ENCODE measurements at places on chromosomes 2 and 18.
A peak's percentile ranks its signal among the peaks of the same experiment; 100 is the strongest.

- DNase-seq: peak; percentile 75
These were observed 11.2 kb downstream of the ATP6V1B1 start for GRCh38 chr2:70946832-70947442.

DNA sequence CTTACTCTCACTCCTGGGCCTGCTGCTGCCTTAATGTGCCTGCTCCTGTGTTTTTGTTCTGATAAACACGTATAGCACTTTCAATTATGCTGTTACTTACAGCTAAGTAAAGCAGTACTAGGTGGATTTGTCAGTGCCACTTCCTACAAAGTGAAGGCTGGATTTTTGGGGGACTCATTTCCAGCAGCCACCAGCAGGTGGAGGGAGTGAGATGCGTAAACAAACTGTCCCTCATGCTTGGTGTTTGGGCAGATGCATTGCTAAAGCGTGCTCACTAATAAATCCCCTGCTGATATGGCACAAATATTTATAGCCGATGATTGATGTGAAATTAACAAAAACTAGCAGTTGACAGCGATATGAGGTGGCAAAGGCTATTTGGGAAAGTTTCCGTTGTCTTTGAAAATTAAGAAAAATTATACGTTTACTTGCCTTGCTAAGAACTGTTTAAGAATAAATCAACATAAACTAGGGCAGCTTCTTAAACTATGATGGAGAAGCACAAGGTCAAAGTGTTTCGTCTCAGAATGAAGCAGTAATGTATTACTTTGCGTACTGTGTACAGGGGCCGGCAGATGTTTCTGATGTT is 101.7 kb downstream of the AGAP1 start:
- DNase-seq: peak; percentile 61

GRCh38 chr2:156864325-156864724 is 393.2 kb upstream of the GALNT5 start:
- no peak for DNase-seq

- DNase-seq: no peak
These were observed 42.8 kb downstream of the SEMA4F start for GRCh38 chr2:74696829-74697228.

- DNase-seq: no peak
These were observed 174.5 kb downstream of the TCF4 start for GRCh38 chr18:55413474-55413873.

- DNase-seq: no peak
These were observed 210.7 kb downstream of the VAPA start for GRCh38 chr18:10124557-10124956.

GRCh38 chr2:112683550-112684414 is 37.0 kb upstream of the NT5DC4 start:
- DNase-seq: no peak

GRCh38 chr2:101121174-101121573 is 30.0 kb downstream of the TBC1D8 start:
- no peak for DNase-seq

DNA sequence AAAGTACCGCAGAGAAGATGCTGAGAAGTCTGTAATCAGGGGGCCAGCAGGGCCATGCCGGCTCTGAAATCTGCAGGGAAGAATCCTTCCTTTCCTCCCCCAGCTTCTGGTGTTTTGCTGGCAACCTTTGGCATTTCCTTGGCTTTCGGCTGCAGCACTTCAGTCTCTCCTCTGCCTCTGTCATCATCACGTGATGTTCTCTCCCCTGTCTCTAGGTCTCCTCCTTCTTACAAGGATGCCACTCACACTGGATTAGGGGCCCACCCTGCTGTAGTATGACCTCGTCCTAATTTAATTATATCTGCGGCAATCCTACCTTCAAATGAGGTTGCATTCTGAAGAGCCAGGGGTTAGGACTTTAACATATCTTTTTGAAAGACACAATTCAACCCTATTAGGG is 13.8 kb upstream of the RAB12 start:
- no peak for DNase-seq

GRCh38 chr18:7221424-7222155 is 9.3 kb upstream of the LRRC30 start:
- peak; percentile 39 for DNase-seq
